ENCODE measurements at places on chromosomes 7 and 10. TPM values are rescaled to one million over a fixed set of nuclear protein-coding genes. Genes with fewer than 3 reads are reported as not detected.

Gene NUTM2D
- 16.1 TPM for total RNA-seq

Gene FRMPD2
- not detected for total RNA-seq

Gene ASAH2
- 1.7 TPM for total RNA-seq

Gene ZCCHC24
- total RNA-seq: 60.0 TPM

Gene WEE2
- total RNA-seq: 0.33 TPM

Gene HPSE2
- not detected for total RNA-seq

Gene HHEX
- total RNA-seq: 182 TPM

Gene BET1
- total RNA-seq: 30.0 TPM

Gene ITIH5
- total RNA-seq: 0.36 TPM

Gene EPHA1
- total RNA-seq: 7.1 TPM

Gene PROSER2
- 5.7 TPM for total RNA-seq

DNA sequence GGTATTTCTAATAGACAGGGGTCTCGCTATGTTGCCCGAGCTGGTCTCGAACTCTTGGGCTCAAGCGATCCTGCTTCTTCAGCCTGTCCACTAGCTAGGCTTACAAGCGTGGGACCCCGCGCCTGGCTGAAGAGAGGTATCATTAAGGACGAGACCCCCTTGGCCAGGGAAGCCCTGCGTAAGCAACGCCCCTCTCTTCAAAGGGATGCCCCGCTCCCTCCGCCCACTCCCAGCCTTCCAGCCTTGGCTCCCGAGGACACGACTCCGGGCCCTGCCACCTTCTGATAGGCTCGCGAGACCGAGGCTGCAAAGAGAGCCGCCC lies 220 bp upstream of the ZKSCAN5 start:
- H3K36me3 ChIP-seq: peaks cover 12% of the 10 kb centered on the region
- peak overlapping the region; percentile 97 for H3K27ac ChIP-seq
- peak; percentile 98 for DNase-seq
- H3K4me1 ChIP-seq: peaks cover 35% of the 10 kb centered on the region

- no peak overlapping the region for H3K4me3 ChIP-seq
- DNase-seq: no peak
- H3K4me1 ChIP-seq: no peaks in the 10 kb centered on the region
- H3K27ac ChIP-seq: no peak overlapping the region
- peaks cover 4% of the 10 kb centered on the region for H3K36me3 ChIP-seq
- peaks cover 2% of the 10 kb centered on the region for H3K27me3 ChIP-seq
These were observed 187.4 kb upstream of the GRB10 start for GRCh38 chr7:50970092-50970491.

- no peaks in the 10 kb centered on the region for H3K4me1 ChIP-seq
- peak overlapping the region; percentile 70 for H3K27ac ChIP-seq
- no peak for DNase-seq
- H3K36me3 ChIP-seq: no peaks in the 10 kb centered on the region
- peaks cover 5% of the 10 kb centered on the region for H3K27me3 ChIP-seq
- no peak overlapping the region for H3K4me3 ChIP-seq
These were observed 138.5 kb downstream of the SLIT1 start for GRCh38 chr10:97047083-97047736.

GRCh38 chr7:109101332-109101731 lies 531.7 kb downstream of the DNAJB9 start:
- H3K4me1 ChIP-seq: no peaks in the 10 kb centered on the region
- H3K36me3 ChIP-seq: no peaks in the 10 kb centered on the region
- no peak overlapping the region for H3K27ac ChIP-seq
- H3K27me3 ChIP-seq: peaks cover 2% of the 10 kb centered on the region

- H3K27ac ChIP-seq: no peak overlapping the region
- DNase-seq: no peak
- no peak overlapping the region for H3K4me3 ChIP-seq
- no peaks in the 10 kb centered on the region for H3K36me3 ChIP-seq
- no peaks in the 10 kb centered on the region for H3K4me1 ChIP-seq
These were observed 15.4 kb downstream of the SEMA3E start for GRCh38 chr7:83633516-83633915.

DNA sequence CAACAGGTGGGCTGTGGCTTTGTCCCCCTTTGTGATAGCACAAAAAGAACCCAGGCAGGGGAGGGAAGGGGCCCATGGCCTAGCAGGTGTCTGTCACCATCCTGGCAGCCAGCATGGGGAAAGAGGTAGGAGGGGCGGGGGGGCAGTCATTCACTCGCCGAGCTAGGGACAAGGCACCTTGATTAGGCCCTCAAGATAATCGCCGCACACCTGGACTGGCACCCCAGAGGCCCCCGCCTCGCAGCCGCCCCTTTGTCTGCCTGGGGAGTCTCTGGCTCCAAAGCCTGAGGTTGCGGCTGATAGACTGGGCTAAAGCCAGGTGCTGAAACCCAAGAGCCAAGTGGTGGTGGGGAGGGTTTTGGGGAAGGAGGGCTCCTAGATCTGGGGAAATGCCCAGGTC lies 151.2 kb upstream of the PCBD1 start:
- peaks cover 3% of the 10 kb centered on the region for H3K36me3 ChIP-seq
- H3K27ac ChIP-seq: no peak overlapping the region
- H3K27me3 ChIP-seq: peaks cover 8% of the 10 kb centered on the region
- no peaks in the 10 kb centered on the region for H3K4me1 ChIP-seq
- DNase-seq: no peak
- H3K4me3 ChIP-seq: no peak overlapping the region

GRCh38 chr10:96646751-96647166 lies 59.9 kb upstream of the TM9SF3 start:
- no peak for DNase-seq
- no peak overlapping the region for H3K27ac ChIP-seq

GRCh38 chr7:97039374-97040065 lies 14.9 kb upstream of the DLX5 start:
- H3K4me3 ChIP-seq: no peak overlapping the region
- H3K27me3 ChIP-seq: peaks cover 2% of the 10 kb centered on the region
- no peaks in the 10 kb centered on the region for H3K4me1 ChIP-seq
- no peaks in the 10 kb centered on the region for H3K36me3 ChIP-seq
- H3K27ac ChIP-seq: no peak overlapping the region

DNA sequence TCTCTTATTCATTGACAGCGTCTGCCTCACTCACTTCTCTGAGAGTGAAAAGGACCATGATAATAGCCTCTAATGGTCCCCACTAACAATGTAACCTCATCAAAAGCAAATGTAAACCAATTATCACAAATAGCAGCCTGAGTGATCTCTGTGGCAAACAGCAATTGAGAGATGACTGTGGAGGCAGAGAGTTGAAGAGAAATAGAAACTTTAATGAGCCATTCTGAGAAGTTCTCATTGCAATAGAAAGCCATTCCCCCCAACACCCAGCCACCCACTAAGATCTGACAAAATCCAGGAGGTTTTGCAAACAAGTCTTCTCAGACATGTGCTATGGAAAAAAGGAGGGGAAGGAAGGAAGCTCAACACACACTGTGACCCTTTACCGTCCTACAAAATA lies 44.2 kb upstream of the RNF148 start:
- H3K4me1 ChIP-seq: peaks cover 15% of the 10 kb centered on the region
- no peak overlapping the region for H3K4me3 ChIP-seq
- no peak overlapping the region for H3K27ac ChIP-seq
- no peaks in the 10 kb centered on the region for H3K27me3 ChIP-seq

GRCh38 chr7:84339306-84339705 lies 144.7 kb upstream of the SEMA3A start:
- DNase-seq: no peak
- no peaks in the 10 kb centered on the region for H3K36me3 ChIP-seq
- H3K27me3 ChIP-seq: no peaks in the 10 kb centered on the region
- no peak overlapping the region for H3K27ac ChIP-seq
- no peak overlapping the region for H3K4me3 ChIP-seq
- H3K4me1 ChIP-seq: no peaks in the 10 kb centered on the region

- no peak overlapping the region for H3K27ac ChIP-seq
- H3K27me3 ChIP-seq: no peaks in the 10 kb centered on the region
- H3K36me3 ChIP-seq: no peaks in the 10 kb centered on the region
- no peak overlapping the region for H3K4me3 ChIP-seq
- H3K4me1 ChIP-seq: no peaks in the 10 kb centered on the region
- no peak for DNase-seq
These were observed 140.0 kb downstream of the ZNF365 start for GRCh38 chr10:62514079-62514693.

DNA sequence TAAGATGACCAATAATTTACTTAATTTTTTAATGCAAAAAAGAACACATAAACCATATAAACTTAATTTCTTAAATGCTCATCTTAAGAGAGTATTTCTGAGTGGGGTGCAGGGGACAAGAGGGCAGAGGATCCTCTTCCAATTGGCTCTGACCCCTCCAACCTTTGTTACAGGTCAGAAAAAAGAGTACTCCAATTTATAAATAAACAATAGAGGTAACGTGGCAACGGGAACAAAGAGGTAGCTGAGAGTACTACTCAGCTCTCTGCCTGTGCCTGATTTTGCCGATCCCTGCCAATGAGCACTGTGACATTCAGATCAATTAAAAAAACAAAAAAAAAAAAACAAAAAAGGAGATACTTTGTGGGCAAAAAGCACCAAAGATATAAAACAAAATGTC lies 307.9 kb downstream of the PARD3 start:
- H3K27ac ChIP-seq: no peak overlapping the region
- no peak overlapping the region for H3K4me3 ChIP-seq
- DNase-seq: no peak
- peaks cover 3% of the 10 kb centered on the region for H3K4me1 ChIP-seq

DNA sequence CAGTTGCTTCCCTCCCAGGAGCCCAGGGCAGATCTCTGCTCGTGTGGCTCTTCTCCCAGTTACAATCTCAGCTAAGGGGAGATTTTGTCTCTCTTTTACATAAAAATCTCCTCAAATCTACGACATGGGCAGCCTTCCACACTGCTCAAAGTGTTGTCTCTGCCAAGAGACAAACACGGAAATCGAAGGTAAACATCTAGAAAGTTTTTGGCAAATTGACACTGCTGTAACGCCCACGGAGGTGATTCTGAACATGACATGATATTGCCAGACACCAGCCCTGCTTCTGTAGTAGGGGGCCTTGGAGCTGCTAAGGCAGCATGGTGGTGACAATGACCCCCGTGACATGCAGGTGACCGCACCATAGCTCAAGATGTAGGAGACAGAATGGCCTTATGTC lies 128.3 kb downstream of the CCDC3 start:
- H3K27ac ChIP-seq: no peak overlapping the region
- H3K36me3 ChIP-seq: no peaks in the 10 kb centered on the region
- no peak overlapping the region for H3K4me3 ChIP-seq
- DNase-seq: no peak
- H3K27me3 ChIP-seq: peaks cover 4% of the 10 kb centered on the region
- peaks cover 5% of the 10 kb centered on the region for H3K4me1 ChIP-seq

DNA sequence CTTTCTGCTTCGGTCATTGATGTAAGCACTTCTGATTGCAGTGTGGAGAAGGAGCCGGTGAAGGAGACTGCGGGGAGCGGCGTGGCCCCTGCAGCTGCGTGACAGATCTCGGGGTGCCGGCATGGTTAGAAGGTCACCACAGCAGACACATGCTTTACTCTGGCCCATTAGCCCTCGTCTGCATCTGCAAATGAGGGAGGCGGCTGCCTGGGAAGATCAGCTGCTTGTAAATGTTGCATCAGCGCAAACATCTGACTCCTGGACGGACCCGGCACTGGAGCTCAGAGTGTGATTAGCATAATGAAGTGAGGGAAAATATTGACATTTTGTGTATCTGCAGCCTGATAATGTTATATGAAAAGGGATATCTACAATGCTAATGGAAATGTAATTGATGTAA lies 30.5 kb upstream of the MNX1 start:
- H3K27me3 ChIP-seq: peaks cover 1% of the 10 kb centered on the region
- DNase-seq: no peak
- peaks cover 4% of the 10 kb centered on the region for H3K36me3 ChIP-seq
- H3K27ac ChIP-seq: no peak overlapping the region

DNA sequence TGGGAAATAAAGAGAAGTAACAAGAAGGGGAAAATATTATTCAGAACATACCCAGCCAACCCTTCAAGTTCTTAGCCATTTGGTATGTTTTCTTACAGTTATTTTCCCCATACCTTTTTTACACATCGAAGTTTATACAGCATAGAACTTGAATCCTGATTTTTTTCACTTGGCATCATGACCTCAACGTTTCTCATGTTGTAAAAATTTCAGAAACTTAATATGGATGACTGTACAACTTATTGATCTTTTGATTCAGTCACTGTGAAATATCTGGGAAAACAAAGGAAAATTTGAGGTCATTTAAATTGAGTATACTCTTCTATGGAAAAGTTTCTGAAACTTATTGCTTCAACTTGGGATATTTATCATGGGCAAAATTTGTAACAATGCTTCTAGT lies 103.6 kb upstream of the FAM171A1 start:
- H3K36me3 ChIP-seq: peaks cover 5% of the 10 kb centered on the region
- DNase-seq: no peak
- no peak overlapping the region for H3K27ac ChIP-seq
- peaks cover 35% of the 10 kb centered on the region for H3K4me1 ChIP-seq
- H3K27me3 ChIP-seq: no peaks in the 10 kb centered on the region

DNA sequence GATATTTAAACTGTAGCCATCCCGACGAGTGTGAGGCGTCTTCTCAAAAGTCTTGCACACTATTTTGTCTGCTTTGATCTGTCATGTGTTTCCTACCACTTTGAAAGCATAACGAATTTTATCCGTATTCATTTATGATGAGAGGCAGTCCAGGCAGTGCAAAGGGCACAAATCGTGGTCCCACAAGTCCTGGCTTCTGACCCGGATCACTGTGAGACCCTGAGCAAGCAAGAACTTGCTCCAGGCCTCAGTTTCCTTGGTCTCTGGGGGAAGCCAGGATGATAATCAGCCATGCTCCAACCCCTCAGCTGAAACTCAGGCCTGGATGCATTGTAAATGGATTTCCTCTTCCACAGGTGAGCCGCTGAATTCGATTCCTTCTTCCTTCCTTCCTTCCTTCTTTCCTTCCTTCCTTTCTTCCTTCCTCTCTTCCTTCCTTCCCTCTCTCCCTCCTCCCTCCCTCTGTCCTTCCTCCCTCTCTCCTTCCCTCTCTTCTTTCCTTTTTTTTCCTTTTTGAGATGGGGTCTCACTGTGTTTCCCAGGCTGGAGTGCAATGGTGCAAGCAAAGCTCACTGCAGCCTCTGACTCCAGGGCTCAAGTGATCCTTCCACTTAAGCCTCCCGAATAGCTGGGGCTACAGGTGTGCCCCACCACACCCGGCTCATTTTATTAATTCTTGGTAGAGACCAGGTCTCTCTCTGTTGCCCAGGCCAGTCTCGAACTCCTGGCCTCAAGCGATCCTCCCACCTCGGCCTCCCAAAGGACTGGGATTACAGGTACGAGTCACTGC lies 18.4 kb upstream of the ZKSCAN1 start:
- H3K4me1 ChIP-seq: peaks cover 3% of the 10 kb centered on the region
- peaks cover 3% of the 10 kb centered on the region for H3K27me3 ChIP-seq
- no peaks in the 10 kb centered on the region for H3K36me3 ChIP-seq
- peak overlapping the region; percentile 42 for H3K4me3 ChIP-seq

DNA sequence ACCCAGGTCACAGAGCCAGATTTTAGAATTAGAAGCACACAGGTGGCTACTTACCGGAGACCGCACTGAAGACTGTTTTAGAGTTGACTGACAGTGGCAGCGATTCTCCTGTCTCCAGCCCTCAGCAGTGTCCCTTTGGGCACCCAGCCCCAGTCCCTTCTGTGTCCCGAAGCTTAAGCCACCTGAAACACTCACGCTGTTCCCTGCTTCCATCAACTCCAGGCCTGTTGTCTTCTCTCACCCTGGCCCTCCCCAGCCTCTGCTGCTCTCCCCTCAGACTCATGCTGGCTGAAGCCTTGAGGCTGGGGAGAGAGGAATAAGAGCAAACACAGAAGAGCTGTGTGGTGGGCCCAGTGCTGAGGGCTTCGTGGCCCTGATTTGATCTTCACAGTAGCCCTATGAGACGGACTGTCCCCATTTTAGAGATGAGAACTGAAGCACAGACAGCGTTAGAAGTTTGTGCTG lies 10.6 kb downstream of the SAP25 start:
- peak overlapping the region; percentile 24 for H3K27ac ChIP-seq
- H3K4me3 ChIP-seq: peak overlapping the region; percentile 37
- H3K36me3 ChIP-seq: peaks cover 16% of the 10 kb centered on the region
- peaks cover 9% of the 10 kb centered on the region for H3K27me3 ChIP-seq
- DNase-seq: no peak

Data from endothelial cell (in vitro differentiated cells).